ENCODE measurements at places on chromosomes 7 and 10.
A peak's percentile ranks its signal among the peaks of the same experiment; 100 is the strongest.

DNA sequence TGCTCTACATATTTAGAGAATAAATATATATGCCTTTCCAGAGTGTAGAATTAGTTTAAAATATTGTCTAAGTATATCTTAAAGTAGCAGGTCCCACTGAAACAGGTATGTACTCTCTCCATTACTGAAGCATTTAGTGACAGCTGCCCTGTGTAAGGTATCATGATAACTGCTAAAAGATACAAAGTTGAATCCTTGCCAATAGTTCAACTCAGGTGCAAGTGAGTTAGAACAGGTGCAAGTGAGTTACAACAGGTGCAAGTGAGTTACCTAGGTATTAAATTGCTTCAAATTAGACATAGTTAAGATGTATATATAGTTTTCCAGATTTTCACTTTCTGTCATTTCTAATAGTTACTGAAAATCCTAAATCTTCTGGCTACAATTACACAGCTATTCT is 119.1 kb downstream of the CNOT4 start:
- no peak for DNase-seq

GRCh38 chr10:133253361-133253955 is 15.8 kb downstream of the VENTX start:
- DNase-seq = no peak

GRCh38 chr10:98577578-98577977 is 130.8 kb upstream of the HPS1 start:
- DNase-seq = no peak

DNA sequence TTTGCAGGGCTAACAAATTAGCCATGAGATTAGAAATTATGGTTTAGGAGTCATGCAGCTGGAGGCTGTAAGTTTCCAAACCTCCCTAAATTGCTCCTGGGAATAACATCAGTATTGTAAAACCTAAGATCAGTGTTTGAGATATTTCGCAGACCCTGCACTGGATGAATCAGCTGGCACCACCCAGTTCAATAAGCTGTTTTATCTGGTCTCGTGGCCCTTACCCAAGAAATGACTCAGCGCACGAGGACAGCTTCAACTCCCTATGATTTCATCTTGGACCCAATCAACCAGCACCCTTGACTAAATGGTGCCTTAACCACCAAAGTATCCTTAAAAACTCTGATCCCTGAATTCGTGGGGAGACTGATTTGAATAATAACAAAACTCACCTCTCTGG is 482.0 kb upstream of the PCDH15 start:
- no peak for DNase-seq

- DNase-seq = no peak
These were observed 24.0 kb upstream of the RNF32 start for GRCh38 chr7:156616269-156617202.

- no peak for DNase-seq
These were observed 8.6 kb upstream of the CCDC7 start for GRCh38 chr10:32437334-32437733.

DNA sequence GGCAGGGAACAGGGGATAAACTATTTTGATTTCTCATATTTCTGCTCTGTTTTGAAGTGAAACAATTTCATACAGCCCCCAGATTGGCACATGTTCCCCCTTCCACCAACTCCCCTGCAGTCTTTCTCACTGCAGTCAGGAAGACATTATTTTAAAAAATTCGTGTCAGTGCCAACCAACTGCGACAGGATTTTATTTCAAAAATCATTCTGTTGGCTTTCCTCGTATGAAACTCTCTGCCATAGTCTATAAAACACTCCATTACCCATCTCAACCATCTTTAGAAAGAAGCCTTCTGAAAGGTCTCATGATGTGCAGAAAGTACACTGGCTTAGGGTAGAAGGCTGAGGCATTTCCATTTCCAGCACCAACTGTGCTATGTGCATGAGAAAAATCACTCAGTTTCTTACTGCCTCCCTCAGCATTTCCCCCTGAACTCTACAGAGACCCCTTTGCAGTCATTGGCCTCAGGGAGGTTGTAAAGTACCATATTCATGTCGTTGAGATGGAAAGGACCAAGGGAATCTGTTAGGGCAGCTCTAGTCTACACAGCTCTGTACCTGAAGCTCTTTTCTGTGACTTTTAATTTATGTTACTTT is 46.9 kb downstream of the STEAP1B start:
- DNase-seq = no peak

GRCh38 chr7:159271781-159272180 is 127.1 kb upstream of the VIPR2 start:
- no peak for DNase-seq

DNA sequence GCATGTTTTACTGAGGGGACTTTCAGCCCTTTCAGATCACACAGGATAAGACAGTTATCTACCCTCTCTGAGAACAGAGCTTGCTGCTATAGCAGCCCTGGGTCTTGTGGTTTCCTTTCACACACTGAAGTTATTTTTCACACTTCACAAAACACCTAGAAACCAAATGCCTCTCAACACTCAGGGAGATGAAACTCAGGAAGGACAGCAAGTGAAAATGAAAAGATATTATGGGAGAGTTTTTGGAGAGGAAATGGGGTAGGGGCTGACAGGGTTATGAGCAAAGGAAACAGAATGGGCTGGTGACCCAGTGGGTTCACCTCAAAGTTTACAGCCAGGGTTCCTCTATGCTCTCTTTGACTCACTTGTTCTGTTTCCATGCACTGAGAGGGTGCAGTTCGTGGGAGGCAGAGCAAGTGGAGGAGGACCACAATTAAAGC is 17.0 kb upstream of the GIMAP2 start:
- peak; percentile 88 for DNase-seq

DNA sequence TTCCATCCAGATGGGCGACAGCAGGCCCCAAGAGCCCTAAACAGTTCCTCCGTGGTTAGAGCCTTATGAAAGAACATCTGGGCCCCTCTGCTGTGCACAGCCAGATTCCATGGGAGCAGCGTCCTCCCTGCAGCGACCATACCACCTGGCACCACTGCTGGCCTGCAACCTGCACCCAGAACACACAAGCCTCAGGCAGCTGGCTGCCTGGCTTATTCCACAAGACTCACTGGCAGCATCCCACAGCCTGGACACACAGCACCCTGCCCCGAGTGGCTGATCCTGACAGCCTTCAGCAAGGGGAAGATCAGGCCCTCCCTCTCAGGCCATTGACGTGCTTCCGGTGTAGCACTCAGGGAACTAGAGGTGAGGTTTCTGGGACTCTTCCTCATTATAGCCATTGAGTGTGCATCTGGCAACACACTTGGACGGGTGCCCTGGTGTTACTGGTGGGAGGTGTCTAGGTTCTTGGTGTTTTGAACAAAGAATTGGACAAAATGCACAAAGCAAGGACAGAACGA is 33.7 kb upstream of the ERCC6 start:
- DNase-seq = no peak

DNA sequence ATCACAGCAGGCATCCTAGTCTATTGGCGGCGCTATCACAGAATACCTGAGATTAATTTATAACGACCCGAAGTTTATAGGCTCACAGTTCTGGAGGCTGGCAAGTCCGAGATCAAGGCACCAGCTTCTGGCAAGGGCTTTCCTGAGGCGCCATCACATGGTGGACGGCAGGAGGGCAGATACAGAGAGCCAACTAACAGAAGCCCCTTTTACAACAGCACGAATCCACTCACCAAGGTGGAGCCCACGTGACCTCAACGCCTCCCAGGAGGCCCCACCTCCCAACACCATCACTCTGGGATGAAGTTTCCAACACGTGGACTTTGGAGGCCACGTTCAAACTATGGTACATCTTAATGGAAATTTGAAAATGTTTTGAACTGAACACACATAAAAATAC is 255.3 kb downstream of the ELFN1 start:
- no peak for DNase-seq

DNA sequence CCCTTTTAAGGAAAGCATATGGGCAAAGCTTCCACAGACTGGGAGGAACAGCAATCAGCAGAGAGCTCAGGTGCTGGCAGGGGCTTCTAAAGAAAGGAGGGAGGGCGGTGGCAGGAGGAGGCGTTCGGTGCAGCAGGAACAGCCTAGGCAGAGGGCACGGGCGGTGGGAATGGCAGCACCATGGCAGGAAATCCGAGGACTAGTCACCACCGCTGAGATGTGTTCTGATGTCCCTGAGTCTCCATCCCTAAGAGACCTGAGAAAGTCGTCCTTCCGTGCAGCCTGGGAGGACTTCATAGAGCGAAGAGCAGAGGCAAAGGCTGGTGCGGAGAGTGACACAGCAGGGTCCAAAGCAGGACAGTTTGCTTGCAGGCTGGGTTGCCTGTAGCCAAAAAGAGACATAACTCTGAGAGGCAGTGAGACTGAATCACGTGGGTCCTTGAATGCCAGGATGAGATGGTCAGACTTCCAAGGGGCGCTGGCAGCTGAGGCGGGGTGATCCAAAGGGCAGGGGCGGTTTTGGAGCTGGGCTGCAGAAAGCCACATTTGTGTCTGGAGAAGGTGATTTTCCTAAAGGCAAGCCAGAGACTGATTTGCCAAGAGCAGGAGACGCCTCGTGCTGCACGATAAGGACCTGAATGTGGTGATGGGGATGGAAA is 35.8 kb upstream of the GRID1 start:
- DNase-seq = no peak

DNA sequence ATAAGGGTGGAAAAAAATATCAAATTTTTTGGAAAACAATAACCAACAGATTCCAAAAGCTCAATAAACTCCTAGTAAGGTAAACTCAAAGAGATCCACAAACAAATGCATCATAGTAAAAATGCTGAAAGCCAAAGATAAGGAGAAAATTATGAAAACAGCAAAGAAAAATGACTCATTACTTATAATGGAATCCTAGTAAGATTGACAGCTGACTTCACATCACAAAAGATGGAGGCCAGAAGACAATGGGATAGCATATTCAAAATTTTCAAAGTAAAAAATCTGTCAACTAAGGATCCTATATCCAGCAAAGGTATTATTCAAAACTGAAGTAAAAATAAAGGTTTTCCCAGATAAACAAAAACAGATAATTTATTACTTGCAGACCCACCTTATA is 183.4 kb upstream of the VIPR2 start:
- no peak for DNase-seq

- DNase-seq = no peak
These were observed 519.4 kb downstream of the CNTNAP2 start for GRCh38 chr7:146636033-146636356.

GRCh38 chr7:103418241-103418640 is 27.8 kb downstream of the SLC26A5 start:
- no peak for DNase-seq

- no peak for DNase-seq
These were observed 243.0 kb upstream of the GLI3 start for GRCh38 chr7:42479816-42480633.

DNA sequence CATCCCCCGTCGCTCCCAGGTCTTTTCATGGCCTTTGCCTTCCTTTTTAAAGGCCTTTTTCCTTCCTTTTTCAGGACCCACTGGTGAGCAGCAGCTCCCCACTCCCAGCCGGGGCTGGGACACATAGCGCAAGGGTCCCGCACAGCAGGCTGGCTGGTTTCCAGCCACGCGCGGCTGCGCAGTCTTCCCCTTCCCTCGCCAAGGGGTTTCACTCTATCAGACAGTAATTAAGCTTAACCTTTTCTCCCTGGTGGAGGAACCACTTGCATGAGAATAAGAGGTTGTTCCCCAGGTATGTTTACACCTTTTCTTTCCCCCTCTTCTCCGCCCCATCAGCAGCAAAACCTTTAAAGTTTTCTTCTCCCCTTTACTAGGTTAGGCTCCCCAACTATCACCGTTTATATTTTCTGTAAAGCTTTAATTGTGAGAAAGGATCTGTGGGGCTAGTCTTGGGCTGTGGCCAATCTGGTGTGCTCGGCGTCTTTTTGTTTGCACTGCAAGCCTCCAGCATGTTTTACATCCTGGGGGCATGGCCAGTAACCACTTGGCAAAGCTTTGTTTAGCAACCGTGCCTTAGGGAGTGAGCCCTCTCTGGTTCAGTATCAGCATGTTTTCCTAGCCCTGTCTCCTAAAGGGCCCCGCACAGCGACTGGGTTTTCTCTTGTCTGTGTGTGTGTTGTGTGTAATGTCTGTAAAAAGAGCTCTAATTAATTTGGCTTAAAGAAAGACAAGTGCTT is 219.6 kb downstream of the PHF14 start:
- no peak for DNase-seq
